ENCODE measurements at places on chromosomes 11 and 22. TPM values are rescaled to one million over a fixed set of nuclear protein-coding genes. Genes with fewer than 3 reads are reported as not detected.

- no peaks in the 10 kb centered on the region for H3K27me3 ChIP-seq
- DNase-seq, result no peak
- H3K27ac ChIP-seq, result no peak overlapping the region
- H3K4me1 ChIP-seq, result no peaks in the 10 kb centered on the region
- no peak overlapping the region for H3K4me3 ChIP-seq
These were observed 5.4 kb upstream of the MMP8 start for GRCh38 chr11:102729849-102730815.

DNA sequence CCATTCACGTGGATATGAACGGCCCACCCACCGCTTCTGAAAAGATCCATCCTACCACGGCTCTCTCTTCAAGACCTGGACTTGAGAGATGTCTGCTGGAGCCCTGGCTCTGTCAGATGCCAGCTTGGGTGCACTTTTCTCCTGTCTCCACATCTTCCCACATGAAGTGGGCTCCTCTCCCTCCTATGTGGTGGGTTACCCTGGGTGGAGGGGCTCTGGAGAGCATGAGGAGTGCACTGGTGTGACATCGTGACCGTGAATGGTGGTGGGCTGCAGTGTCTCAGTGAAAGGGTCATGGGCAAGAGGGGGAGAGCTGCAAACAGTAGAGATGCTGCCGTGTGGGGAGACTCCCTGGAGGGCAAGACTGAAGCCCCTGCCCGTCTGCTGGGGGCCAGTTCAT is 76.4 kb downstream of the CTTN start:
- H3K4me1 ChIP-seq, result no peaks in the 10 kb centered on the region
- no peak overlapping the region for H3K27ac ChIP-seq
- no peaks in the 10 kb centered on the region for H3K36me3 ChIP-seq
- H3K27me3 ChIP-seq, result no peaks in the 10 kb centered on the region
- H3K4me3 ChIP-seq, result no peak overlapping the region

GRCh38 chr11:130486391-130486836 is 38.0 kb downstream of the ADAMTS15 start:
- no peak overlapping the region for H3K27ac ChIP-seq
- no peaks in the 10 kb centered on the region for H3K27me3 ChIP-seq
- DNase-seq, result no peak
- no peaks in the 10 kb centered on the region for H3K36me3 ChIP-seq
- no peak overlapping the region for H3K4me3 ChIP-seq
- H3K4me1 ChIP-seq, result no peaks in the 10 kb centered on the region

The TSSK2 gene
- not detected for total RNA-seq

- DNase-seq, result peak; percentile 57
- H3K27ac ChIP-seq, result no peak overlapping the region
- no peak overlapping the region for H3K4me3 ChIP-seq
- H3K27me3 ChIP-seq, result no peaks in the 10 kb centered on the region
- H3K4me1 ChIP-seq, result no peaks in the 10 kb centered on the region
These were observed 20.2 kb downstream of the C22orf31 start for GRCh38 chr22:29041408-29041807.

- no peak overlapping the region for H3K4me3 ChIP-seq
- no peak overlapping the region for H3K27ac ChIP-seq
- no peaks in the 10 kb centered on the region for H3K4me1 ChIP-seq
- no peaks in the 10 kb centered on the region for H3K36me3 ChIP-seq
- H3K27me3 ChIP-seq, result no peaks in the 10 kb centered on the region
- DNase-seq, result no peak
These were observed 296.8 kb downstream of the RAB38 start for GRCh38 chr11:87878373-87878825.

- no peak overlapping the region for H3K27ac ChIP-seq
- H3K4me1 ChIP-seq, result no peaks in the 10 kb centered on the region
- no peaks in the 10 kb centered on the region for H3K27me3 ChIP-seq
- no peaks in the 10 kb centered on the region for H3K36me3 ChIP-seq
- DNase-seq, result no peak
These were observed 19.9 kb downstream of the BID start for GRCh38 chr22:17754233-17754925.

GRCh38 chr11:115885535-115886421 is 381.6 kb upstream of the CADM1 start:
- no peak overlapping the region for H3K27ac ChIP-seq
- no peaks in the 10 kb centered on the region for H3K4me1 ChIP-seq
- H3K27me3 ChIP-seq, result no peaks in the 10 kb centered on the region

- H3K4me1 ChIP-seq, result no peaks in the 10 kb centered on the region
- H3K27ac ChIP-seq, result no peak overlapping the region
- no peaks in the 10 kb centered on the region for H3K27me3 ChIP-seq
These were observed 1417.4 kb downstream of the TBC1D22A start for GRCh38 chr22:48179571-48180546.

DNA sequence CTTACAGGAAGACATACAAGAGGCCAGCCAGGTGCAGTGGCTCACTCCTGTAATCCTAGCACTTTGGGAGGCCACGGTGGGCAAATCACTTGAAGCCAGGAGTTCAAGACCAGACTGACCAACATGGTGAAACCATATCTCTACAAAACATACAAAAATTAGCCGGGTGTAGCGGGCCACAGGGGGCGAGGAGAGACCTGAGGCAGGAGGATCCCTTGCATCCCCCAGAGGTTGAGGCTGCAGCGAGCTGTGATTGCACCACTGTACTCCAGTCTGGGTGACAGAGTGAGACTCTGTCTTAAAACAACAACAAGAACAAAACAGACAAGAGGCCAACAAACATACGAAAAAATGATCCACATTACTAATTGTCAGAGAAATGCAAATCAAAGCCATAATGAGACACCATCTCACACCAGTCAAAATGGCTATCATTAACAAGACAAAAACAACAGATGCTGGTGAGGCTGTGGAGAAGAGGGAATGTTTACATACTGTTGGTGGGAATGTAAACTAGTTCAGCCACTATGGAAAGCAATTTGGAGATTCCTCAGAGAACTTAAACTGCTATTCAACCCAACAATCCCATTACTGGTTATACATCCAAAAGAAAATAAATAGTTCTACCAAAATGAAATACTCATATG is 498.8 kb upstream of the ARHGAP42 start:
- no peak for DNase-seq
- H3K4me1 ChIP-seq, result no peaks in the 10 kb centered on the region
- no peaks in the 10 kb centered on the region for H3K36me3 ChIP-seq
- peaks cover 1% of the 10 kb centered on the region for H3K27me3 ChIP-seq

The MRGPRE gene
- not detected for total RNA-seq

DNA sequence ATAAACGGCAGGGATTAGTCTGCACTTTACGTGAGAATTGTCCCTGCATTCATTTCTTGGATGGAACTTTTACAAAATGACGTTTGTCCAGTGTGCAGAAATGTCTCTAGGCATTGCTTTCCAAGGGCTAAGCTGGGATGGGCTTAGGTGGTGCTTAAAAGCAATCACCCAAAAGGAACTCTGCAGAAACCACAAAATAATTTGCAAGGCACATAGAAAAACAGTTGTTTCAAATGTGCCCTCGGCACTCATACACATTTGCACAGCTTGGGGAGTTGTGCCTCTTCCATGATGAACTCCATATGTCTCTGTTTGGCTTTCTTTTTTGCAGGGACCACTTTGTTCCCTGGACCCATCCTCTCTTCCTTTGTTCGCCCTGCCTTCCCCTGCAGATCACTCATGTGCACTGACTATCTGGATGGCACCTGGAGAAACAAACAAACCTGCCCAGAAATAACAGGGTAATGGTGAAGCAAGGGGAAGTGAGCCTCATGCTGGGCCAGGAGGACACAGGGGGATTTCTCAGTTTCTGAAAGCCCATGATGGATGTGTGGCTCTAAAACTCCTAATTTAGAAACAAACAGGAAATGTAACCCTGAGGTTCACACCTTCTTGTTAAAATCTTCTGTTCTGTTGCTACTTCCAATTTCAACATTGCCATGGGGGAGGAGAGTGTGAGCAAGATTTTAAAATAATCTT is 150.2 kb downstream of the SNX19 start:
- no peak overlapping the region for H3K4me3 ChIP-seq
- H3K4me1 ChIP-seq, result no peaks in the 10 kb centered on the region
- H3K27me3 ChIP-seq, result no peaks in the 10 kb centered on the region
- DNase-seq, result no peak

DNA sequence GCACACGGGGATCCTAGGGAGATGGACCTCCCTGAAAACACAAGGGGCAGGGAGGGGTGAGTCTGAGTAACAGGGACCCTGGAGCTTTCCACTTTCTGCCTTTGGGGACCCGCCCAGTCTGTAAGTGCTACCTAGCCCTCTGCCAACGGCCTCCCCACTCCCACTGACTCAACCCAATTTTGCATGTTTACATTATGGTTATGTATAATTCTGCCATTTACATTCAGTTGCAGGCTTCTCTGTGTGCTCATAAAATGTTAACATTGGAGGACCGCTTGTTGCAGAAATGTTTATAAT is 105.8 kb downstream of the DSCAML1 start:
- no peak overlapping the region for H3K27ac ChIP-seq
- H3K27me3 ChIP-seq, result no peaks in the 10 kb centered on the region
- no peak for DNase-seq
- no peak overlapping the region for H3K4me3 ChIP-seq
- H3K4me1 ChIP-seq, result no peaks in the 10 kb centered on the region

DNA sequence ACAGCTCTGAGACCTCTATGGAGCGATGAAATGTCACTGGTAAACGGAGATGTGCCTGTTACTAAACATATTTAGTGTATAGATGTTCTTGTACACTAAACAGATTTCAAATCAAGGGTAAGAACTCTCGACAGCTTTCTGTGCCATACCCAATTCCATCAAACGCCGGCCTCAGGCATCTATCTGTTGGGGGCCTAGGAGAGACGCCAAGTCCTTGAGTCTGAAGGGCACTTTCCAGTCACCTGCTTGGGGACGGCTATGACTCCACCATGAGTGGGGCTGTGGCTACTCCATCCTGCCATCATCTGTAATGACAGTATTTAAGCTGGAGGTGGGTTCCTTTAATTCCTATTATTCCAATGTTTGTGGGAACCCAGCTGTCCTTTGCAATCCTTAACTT is 87.8 kb downstream of the SHANK2 start:
- DNase-seq, result no peak
- no peaks in the 10 kb centered on the region for H3K4me1 ChIP-seq

DNA sequence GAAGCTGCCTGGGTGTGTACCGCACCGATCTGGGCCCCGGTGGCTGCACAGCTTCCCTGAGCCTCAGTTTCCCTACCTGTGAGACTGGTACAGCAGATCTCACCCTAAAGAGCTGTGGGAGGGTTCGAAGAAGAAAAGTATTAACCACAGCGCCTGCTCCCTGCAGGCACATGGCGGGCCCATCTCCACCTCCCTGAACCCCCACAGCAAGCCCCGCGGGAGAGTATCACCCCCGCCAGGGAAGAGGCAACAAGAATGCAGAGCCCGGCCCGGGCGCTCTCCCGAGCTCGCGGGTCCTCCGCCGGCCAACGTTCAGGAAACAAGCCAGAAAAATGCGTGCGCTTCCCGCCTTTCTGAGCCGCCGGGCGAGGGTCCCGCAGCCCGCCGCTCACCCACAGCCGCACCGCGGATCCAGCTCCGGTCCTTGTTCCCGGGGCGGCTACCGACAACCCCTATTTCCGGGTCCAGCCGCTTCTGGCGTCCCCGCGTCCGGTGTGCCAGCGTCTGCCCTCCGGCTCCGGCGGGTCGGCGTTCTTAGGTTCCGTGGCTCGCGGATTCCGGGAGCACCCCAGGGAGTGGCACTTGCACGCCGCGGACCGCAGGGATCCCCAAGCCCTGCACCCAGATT is at the start of gene TOP3B:
Gene TOP3B (minus strand): TSS at position 450 of the 628 bp plus-strand sequence. CDS start 7,078 bp downstream, outside the sequence.
- H3K36me3 ChIP-seq, result no peaks in the 10 kb centered on the region
- no peaks in the 10 kb centered on the region for H3K4me1 ChIP-seq
- H3K27me3 ChIP-seq, result no peaks in the 10 kb centered on the region
- no peak within 1 kb of the TSS for H3K27ac ChIP-seq
- DNase-seq, result peak; percentile 93

The PAX6 gene
- total RNA-seq, result not detected

The PPM1F gene
- total RNA-seq, result 50.3 TPM

The FZD4 gene
- total RNA-seq, result 50.8 TPM

DNA sequence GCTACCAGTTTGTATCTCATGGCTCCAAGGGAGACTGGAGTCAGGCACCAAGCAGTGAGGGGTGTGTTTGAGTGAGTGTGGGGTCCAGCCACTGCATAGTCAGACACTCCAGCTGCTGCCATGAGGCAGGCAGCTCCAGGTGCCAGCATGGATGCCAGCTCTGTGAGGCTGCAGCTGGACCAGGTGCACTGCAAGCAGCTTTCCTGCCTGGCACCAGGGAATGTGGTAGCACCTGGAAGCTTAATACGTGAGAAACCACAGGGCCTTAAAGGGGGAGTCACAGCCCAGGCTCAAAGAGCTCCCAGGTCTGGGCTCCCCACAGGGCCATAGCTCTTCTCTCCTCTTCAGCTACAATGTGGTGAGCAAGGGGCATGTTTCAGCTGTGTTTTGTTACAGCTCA is 817.8 kb upstream of the LUZP2 start:
- no peaks in the 10 kb centered on the region for H3K36me3 ChIP-seq
- DNase-seq, result no peak
- H3K27me3 ChIP-seq, result no peaks in the 10 kb centered on the region

The AQP11 gene
- not detected for total RNA-seq

The LSP1 gene
- total RNA-seq, result 128 TPM

- H3K36me3 ChIP-seq, result no peaks in the 10 kb centered on the region
- H3K27me3 ChIP-seq, result no peaks in the 10 kb centered on the region
- no peak overlapping the region for H3K4me3 ChIP-seq
- H3K4me1 ChIP-seq, result no peaks in the 10 kb centered on the region
These were observed 522.3 kb downstream of the BRD1 start for GRCh38 chr22:49305214-49305965.

DNA sequence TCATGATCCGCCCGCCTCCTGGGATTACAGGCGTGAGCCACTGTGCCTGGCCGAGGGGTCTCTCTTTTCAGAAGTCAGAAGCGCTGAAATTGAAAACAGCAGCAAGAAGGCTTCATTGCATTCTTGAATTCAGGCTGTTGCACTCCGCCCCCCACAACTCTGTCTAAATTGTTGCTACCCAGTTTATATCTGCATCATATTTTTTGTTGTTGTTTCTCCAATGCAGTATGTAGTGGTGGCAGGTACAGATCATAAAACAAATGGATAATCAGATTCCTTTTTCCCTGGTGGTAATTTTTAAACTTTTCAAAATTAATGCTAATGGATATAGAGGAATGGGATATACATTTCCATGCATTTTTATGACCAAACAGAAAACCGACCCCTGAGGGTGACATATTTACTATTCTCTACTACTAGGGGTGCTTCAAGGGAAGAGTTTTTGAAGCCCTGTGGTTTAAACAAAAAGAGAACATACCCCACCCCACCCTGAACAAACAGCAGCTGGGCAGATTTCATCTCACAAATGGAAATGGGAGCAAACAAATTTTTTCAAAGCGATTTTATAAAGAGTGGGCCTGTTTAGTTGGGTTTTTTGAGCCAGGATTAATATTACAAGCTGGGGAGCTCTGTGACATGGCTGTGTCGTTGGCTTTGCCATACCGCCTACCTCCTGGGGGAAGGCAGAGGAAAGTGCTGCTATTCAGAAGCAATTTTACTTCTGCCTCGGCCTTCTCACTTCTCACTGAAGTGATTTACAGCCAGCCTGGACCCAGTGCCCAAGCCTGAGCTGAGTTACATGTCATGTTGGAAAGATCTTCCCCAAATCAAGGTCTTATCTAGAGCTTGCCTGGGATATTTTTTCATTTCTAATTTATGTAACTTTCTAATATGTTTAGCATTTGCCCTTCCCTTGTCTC is 16.0 kb upstream of the TMA7B start:
- H3K36me3 ChIP-seq, result no peaks in the 10 kb centered on the region
- no peak overlapping the region for H3K27ac ChIP-seq
- no peak overlapping the region for H3K4me3 ChIP-seq
- no peaks in the 10 kb centered on the region for H3K4me1 ChIP-seq
- DNase-seq, result no peak

Data from aorta (tissue), 5 donors.